WTC11 (cell line): ENCODE measurements at places on chromosomes 7 and 10.

GRCh38 chr10:114174695-114175188, 739 bp upstream of the CCDC186 start:
- DNase-seq, result no peak

DNA sequence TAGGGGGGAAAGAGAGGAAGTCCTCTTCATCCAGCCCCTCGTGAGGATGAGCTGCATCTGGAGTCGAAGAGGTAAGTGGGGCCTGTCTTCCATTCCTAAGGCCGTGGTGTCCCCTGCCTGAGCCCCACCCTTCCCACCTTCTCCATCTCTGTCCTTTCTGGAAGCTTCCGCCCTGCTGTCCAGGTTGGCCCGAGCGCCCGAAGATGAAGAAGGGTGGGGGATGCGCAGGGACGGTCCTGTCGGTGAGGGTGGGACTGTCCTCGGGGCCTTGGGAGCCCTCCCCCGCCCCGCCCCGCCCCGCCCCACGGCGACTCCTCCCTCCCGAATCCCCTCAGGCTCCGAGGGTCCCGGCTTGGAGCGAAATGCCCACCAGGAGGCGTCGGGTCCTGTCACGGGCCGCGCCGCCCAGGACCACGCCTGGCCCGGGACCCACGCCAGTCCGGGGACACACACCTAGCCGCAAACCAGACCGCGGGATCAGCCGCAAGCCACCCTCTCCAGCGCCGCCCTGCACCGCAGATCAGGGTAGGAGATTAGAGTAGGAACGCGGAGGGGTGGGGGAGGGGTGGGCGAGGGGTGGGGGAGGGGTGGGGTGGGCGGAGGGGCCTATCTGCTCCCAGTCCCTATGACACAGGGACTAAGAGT, 15.3 kb downstream of the GPRIN2 start:
- peak; percentile 81 for DNase-seq

- no peak for DNase-seq
These were observed 10.5 kb upstream of the GUSB start for GRCh38 chr7:65992526-65992925.

- DNase-seq, result no peak
These were observed 20.1 kb upstream of the FAM170B start for GRCh38 chr10:49153971-49154370.

DNA sequence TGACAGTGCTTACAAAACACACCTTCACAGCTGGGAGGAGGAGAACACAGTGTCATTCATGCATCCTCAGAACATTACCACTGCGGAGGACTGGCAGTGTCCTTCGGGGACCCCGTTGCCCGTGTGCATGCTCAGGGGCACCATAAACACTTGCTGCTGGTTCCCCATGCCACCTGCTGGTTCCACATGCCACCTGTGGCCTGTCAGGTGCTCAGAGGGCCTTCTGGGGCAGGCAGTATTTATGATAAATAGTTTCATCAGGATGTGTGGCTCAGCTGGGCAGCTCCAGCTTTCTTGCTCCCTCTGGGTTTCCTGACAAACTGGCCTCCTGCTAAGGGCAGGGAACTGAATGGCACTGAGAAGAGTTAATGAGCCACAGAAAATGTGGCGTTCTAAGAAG, 32.1 kb downstream of the CELF2 start:
- no peak for DNase-seq

- no peak for DNase-seq
These were observed 1262.6 kb upstream of the SORCS1 start for GRCh38 chr10:108427146-108427545.

DNA sequence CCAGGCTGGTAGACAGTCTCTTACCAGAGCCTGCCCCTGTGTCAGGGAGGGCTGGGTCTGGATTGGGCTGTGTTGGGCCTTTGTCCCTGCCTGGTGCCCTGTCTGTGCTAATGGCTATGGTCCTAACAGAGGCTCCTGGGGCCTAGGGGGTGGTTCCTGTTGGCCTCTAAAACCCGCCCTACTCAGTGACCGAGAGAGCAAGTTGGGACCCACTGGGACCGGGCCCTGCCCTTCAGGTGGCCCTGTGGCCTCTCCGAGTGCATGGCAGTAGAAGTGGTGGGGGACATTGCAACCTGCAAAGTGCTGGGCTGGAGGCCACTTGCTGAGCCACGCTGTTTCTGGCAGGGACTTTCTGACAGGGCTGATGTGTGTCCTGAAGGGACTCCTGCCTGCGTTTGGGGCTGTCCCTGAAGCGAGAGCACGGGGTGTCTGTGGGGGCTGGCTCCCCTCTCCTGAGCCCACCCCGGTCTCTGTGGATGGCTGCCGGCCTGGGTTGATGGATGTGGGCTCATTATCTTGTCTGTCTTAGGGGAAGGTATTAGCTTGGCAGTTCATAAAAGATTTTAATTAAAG, 56.2 kb downstream of the GLRX3 start:
- DNase-seq, result no peak

DNA sequence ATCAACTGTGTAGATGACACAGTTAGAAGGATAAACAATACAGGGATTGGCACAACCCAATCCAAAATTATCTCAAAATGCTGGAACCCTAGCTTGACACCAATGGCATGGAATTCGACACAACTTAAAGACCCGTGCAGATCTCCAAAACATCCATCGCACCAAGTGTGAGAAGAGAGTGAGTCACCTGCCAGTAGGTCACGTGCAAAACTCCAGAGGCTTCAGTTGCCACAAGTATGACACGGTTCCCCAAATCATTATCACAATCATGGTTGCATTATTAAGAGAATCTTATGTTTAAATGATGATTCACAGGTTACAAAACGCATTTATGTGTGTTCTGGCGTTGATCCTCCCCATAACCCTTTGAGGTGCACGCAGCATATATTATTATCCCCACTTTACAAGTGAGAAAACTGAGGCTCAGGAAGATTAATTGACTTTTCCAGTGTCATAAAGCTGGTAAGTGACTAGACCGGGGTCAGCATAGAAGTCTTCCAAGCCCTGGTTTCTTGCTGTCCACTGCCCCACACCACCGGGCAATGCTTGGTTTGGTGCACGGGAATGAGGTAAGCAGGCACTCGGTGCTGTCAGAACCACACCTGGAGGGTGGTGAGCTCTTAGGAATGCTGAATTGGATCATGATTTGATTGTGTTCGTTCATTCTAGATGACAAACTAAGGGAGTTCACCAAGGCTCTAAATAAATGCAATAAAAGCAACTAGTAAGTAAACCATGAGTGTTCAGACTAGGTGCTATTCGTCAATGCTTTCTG, 23.6 kb upstream of the STK17A start:
- no peak for DNase-seq

DNA sequence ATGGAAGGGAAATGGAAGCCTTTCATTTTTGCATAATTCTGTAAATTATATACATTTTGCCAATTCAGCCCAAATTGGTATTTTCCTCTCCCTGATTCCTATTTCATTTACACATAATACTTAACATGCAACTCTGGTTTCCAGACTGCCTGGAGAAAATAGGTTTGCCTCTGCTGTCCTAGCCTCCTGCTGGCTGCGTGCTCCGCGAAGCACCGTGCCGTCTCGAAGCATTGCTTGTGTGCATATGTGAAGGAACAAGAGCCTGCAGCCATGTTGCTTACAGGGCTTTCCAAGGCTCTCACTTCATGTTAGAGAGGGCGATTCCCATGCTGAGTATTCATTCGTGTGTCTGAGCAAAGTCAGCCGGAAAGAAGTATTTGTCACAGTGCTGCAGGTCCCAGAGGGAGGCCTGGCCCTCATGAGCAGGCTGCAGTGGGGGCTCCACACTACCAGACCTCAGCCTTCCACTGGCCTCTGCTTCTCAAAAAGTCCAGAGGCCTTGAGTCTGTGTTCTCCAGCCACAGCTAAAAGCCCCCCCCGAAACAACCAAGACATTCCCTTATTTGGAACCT, 66.5 kb downstream of the CLRN3 start:
- DNase-seq, result no peak

DNA sequence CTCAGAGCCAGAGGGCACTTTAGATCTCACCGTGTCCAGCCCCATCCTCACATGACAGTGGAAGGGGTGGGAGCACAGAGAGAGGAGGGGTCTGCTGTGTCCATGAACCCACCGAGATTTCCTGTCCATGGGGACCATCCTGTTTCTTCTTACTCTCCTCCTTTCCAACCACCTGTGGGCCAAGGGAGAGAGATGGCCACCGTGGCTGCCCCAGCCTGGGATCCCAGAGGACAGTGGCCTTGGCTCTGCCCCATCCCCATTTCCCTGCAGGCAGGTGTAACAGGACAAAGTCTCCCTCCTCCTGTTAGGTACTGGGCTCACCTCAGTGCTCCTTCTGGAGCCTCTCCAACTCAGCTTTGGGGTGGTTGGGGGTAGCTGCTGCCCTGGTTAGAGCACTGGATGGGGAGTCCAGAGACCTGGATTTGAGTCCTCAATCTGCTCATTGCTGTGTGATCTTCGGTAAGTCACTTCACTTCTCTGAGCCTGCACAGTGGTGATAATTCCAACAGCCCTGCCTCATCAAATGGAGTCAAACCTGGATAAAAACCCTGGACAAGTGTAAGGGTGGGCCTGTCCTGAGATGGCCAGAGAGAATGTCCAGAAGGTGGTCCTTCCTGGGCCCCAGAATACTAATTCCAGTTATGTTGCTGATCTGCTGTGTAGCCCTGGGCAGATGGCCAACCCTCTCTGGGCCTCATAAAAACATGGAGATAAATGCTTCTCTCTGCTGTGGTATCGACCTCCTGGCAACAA, 17.8 kb upstream of the PCBD1 start:
- peak; percentile 3 for DNase-seq

GRCh38 chr7:107659666-107660065, 962 bp upstream of the SLC26A4 start:
- no peak for DNase-seq

DNA sequence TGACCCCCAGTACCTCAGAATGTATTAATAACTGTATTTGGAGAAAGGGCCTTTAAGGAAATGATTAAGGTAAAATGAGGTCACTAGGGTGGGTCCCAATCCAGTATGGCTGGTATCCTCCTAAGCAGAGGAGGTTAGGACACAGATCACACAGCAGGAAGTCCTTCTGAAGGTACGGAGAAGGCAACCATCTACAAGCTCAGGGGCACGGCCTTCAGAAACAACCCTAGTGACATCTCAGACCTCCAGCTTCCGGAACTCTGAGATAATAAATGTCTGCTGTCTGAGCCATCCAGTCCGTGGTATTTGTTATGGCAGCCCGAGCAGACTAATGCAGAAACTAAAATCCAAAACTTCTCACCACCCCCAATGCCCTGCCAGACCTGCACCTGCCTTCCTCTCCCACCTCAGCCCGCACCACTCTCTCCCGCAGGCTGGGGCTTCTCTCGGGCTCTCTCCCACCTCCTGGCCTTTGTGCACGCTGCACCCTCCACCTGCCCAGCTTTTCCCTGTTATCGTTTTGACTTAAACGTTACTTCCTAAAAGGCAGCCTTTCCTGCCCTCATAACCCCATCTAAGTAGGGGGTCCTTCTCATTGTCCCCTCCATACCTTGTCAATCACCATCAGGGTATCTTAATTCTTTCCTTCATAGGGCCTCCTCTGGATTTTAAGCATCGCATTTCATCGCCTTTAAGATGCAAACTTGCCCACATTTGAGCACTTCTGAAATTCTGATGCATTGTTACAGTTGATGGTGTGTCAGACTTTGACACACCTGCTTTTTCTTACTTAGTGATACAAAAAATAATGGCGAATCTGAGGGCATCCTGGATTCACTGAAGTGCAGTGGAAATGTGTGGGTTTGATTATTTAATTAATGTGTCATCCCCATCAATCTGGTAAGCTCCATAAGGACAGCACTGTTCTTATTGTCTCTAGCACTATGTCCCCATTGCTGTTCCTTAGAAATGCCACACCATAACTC, 32.2 kb upstream of the AQP1 start:
- peak; percentile 53 for DNase-seq

GRCh38 chr10:95279042-95279820, 11.6 kb downstream of the PDLIM1 start:
- DNase-seq, result no peak

- DNase-seq, result peak; percentile 43
These were observed 987 bp downstream of the INA start for GRCh38 chr10:103277713-103278536.

DNA sequence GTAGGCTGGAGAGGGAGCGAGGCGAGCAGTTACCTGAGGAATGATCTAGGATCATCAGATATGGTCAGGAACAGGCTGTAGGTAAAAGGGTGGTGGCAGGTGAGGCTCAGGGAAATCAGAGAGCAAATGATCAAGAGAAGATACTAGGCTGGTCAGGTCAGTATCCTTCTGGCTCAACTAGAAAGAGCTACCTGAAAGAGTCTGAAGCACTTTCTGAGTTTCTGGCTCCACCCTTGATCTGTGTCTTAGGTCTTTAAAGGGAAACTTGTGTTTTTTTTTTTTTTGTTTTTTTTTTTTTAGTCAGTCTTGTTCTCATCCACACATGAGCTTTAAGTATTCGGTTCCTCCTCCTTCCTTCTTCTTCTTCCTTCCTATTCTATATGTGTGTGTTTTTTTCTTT, 10.5 kb downstream of the ADAM22 start:
- no peak for DNase-seq
